ENCODE measurements at places on chromosomes 7 and 10.

DNA sequence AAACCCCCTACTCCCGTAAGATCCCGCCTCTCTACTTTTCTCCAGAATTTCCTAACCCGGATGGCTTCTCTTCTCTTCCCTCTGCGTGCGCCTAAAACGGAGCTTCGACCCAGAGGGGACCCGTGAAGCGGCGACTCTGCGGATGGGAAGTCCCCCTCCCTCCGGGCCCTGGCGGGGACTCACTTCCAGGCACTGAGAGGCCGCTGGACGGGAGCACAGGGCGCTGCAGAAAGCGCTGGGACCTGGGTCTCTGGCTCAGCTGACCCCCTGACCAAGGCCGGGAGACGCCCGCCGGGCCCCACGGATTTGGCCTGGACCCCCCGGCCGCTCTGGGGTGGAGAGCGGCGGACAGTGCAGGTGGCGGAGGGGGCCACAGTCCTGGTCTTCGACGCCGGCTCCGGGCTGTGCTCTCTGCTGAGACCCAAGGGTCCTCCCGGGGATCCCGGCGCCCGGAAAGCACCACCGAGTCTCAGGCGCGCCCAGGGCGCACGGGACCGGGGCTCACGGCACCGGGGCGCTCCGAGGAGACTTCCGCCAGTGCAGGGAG is 688 bp upstream of the FOXL3 start:
- DNase-seq, result no peak

- DNase-seq, result no peak
Measured at GRCh38 chr10:103186128-103186527, 6.9 kb downstream of the NT5C2 start.

GRCh38 chr7:29194594-29195427 is at the start of gene CHN2:
TSS of gene CHN2 (plus strand) at chr7:29194775.
- peak; percentile 24 for DNase-seq

GRCh38 chr10:97632949-97633884 is at the start of gene MORN4:
TSS of gene MORN4 (minus strand) at chr10:97633500. CDS start at chr10:97619653, 13,847 bp downstream.
- DNase-seq, result peak; percentile 84

All from stimulated activated CD8-positive, alpha-beta memory T cell treated with anti-CD3 and anti-CD28 coated beads, Interleukin-2, amount 100 ng/mL, for 48 hours (primary cell).